ENCODE measurements at places on chromosomes 5 and 9. TPM values are rescaled to one million over a fixed set of nuclear protein-coding genes. Genes with fewer than 3 reads are reported as not detected.

CCL19 gene
- total RNA-seq, result 905 TPM

PRRT1B gene
- total RNA-seq, result not detected

ARID3C gene
- total RNA-seq, result 0.09 TPM

GFI1B gene
- total RNA-seq, result 0.61 TPM

MARCOL gene
- not detected for total RNA-seq

MOB3B gene
- total RNA-seq, result 2.3 TPM

NFIB gene
- 10.3 TPM for total RNA-seq

GRK6 gene
- total RNA-seq, result 57.4 TPM

ARL14EPL gene
- total RNA-seq, result not detected

MEIKIN gene
- total RNA-seq, result 0.14 TPM

DBH gene
- 0.28 TPM for total RNA-seq

TRAF1 gene
- total RNA-seq, result 21.7 TPM

ERBIN gene
- total RNA-seq, result 75.8 TPM

DNA sequence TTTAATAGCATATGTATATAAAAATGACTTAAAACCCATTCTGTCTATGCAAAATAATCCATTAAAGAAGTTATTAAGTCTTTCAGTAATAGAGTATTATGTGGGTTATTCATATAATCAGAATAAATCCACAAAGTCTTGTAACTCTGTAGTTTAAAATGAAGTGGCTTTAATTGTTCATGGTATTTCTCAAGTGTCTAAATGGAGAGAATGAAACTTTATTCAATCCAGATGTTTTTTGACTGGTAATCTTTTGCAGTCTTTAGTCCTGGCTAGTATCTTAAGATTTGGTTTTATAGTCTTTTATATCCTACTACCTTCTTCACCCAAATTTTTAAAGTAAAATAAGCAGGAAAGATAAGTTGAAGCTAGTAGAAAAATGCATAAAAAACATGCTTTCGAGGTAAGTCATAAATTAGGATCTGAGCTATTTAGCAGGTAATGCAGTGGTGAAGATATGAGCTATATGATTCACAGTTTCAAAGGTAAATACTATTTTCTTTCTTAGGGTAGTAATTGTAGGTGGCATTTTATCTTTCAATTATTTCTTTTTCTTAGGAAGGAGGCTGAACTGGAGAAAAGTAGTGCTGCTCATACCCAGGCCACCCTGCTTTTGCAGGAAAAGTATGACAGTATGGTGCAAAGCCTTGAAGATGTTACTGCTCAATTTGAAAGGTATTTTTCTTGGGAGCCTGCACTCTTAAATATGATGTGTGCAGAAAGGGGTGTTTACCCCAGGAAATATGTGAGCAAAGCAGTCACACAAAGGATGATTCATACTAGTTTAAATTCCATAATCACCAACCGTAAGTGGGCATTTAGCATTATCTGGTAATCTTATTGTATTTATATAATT is 17.9 kb downstream of the HMMR start:
- H3K4me3 ChIP-seq, result no peak overlapping the region
- no peaks in the 10 kb centered on the region for H3K27me3 ChIP-seq
- no peak for DNase-seq
- H3K4me1 ChIP-seq, result no peaks in the 10 kb centered on the region

GRCh38 chr5:16810208-16810854 is 125.8 kb downstream of the MYO10 start:
- H3K27me3 ChIP-seq, result no peaks in the 10 kb centered on the region
- H3K27ac ChIP-seq, result peak overlapping the region; percentile 11
- H3K4me1 ChIP-seq, result peaks cover 8% of the 10 kb centered on the region
- no peak overlapping the region for H3K4me3 ChIP-seq

- no peak overlapping the region for H3K4me3 ChIP-seq
- DNase-seq, result no peak
- H3K4me1 ChIP-seq, result no peaks in the 10 kb centered on the region
- H3K27me3 ChIP-seq, result no peaks in the 10 kb centered on the region
These were observed 14.2 kb downstream of the RFX3 start for GRCh38 chr9:3511551-3511950.

GRCh38 chr5:156826150-156826549 is 23.9 kb upstream of the PPP1R2B start:
- DNase-seq, result no peak
- no peaks in the 10 kb centered on the region for H3K4me1 ChIP-seq

GRCh38 chr9:107177243-107177839 is 105.7 kb upstream of the RAD23B start:
- DNase-seq, result no peak
- H3K27ac ChIP-seq, result no peak overlapping the region
- H3K4me3 ChIP-seq, result no peak overlapping the region
- no peaks in the 10 kb centered on the region for H3K27me3 ChIP-seq
- no peaks in the 10 kb centered on the region for H3K4me1 ChIP-seq

DNA sequence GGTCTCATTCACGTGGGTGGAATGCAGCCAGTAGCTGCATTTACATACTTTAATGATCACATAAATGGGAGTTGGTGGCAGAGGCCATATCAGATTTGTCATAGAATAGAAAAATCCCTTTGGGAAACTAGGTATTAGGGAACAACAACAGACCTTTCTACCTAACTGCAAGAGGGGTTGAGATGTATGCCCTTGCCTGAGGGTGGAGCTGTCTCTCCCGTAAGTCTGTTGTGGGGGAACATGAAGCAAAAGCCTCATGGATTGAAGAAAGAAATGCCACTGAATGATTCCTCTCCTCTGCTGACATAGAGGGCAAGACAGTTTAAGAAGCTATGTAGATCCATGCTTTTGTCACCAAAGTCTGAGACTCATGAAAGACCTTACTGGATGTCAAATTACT is 461.3 kb downstream of the SPOCK1 start:
- H3K4me1 ChIP-seq, result no peaks in the 10 kb centered on the region
- H3K27me3 ChIP-seq, result no peaks in the 10 kb centered on the region
- DNase-seq, result no peak
- H3K27ac ChIP-seq, result no peak overlapping the region

DNA sequence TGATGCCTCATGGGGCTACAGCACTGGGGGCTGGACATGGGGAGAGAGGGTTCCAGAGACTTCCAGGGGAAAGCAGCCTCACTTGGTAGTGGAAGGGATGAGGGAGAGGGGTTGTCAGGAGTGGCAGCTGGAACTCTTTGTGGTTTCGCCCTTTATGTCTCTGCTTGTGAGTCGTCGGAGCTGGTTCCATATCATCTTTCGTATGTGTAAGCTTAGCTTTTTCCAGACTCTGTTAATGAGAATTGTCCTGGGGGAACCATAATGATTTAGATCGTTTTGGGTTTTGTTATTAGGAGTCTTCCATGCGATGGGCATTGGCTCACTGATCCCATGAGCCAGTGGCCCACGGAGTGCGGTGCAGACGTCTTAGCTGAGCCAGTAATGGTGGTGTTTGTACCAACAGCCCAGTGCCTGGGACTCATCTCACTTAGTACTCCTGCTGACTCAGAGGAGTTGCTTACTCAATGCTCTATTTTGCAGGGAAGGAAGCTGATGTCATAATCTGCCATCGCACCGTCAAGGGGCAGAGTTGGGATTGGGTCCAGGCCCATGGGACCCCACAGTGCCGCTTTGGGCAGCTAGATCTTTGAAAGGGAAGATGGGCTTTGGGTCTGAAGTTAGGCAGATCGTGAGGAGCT is 48.5 kb downstream of the NEK6 start:
- H3K4me3 ChIP-seq, result no peak overlapping the region
- H3K27me3 ChIP-seq, result no peaks in the 10 kb centered on the region
- no peaks in the 10 kb centered on the region for H3K36me3 ChIP-seq
- H3K4me1 ChIP-seq, result no peaks in the 10 kb centered on the region
- H3K27ac ChIP-seq, result no peak overlapping the region

- H3K4me1 ChIP-seq, result no peaks in the 10 kb centered on the region
- no peak overlapping the region for H3K27ac ChIP-seq
- no peaks in the 10 kb centered on the region for H3K27me3 ChIP-seq
- no peaks in the 10 kb centered on the region for H3K36me3 ChIP-seq
- no peak for DNase-seq
These were observed 7.5 kb upstream of the RFK start for GRCh38 chr9:76401580-76402354.

DNA sequence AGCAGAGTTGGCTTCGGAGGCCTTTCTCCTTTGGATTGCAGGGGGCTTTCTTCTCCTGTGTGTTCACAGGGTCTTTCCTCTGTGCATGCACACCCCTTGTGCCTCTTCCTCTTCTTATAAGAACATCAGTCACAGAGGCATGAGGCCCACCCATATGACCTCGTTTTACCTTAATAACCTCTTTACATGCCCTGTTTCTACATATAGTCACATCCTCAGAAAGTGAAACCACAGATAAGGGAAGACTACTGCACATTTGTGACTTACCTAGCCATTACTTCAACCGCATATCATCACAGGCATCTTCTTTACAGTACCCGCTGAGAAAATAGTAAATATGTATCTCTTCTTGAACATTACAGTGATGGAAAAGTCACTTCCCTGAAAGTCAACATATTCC is 204.9 kb upstream of the TARS1 start:
- H3K27ac ChIP-seq, result peak overlapping the region; percentile 47
- H3K4me3 ChIP-seq, result no peak overlapping the region
- H3K36me3 ChIP-seq, result no peaks in the 10 kb centered on the region
- H3K4me1 ChIP-seq, result peaks cover 8% of the 10 kb centered on the region

DNA sequence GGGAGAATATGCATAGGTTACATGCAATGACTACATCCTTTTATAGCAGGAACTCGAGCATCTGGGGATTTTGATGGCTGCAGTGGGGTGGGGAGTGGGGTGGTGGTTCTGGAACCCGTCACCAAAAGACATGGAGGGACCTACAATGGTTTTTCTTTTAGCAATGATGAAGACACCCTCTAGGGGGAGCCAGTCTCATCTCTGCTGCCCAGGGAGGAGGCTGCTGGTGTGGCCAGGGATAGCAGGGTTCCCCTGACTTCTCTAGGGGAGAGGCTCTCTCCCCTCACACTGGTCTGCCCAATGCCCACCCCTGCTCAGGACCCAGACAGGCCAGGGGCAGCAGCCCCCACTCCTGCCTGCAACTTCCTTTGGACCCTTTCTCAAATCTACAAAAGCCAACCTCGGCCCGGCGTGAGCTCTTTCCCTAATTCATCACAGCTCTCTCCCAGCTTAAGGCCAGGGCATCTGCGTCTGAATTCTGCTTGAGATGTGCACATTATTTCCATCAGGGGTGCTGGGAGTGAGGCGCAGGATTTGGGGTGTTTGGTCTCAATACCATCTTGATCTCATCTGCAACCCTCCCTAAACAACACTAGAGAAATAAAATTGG is 73.6 kb upstream of the RETREG1 start:
- peak; percentile 35 for DNase-seq
- no peaks in the 10 kb centered on the region for H3K36me3 ChIP-seq
- no peaks in the 10 kb centered on the region for H3K27me3 ChIP-seq

GRCh38 chr9:128061275-128061960 is 5.7 kb downstream of the NAIF1 start:
- no peak overlapping the region for H3K4me3 ChIP-seq
- peaks cover 21% of the 10 kb centered on the region for H3K36me3 ChIP-seq
- peak overlapping the region; percentile 68 for H3K27ac ChIP-seq
- DNase-seq, result no peak
- H3K27me3 ChIP-seq, result no peaks in the 10 kb centered on the region
- peaks cover 29% of the 10 kb centered on the region for H3K4me1 ChIP-seq

GRCh38 chr9:117334101-117334500 is 80.8 kb downstream of the ASTN2 start:
- no peaks in the 10 kb centered on the region for H3K36me3 ChIP-seq
- no peaks in the 10 kb centered on the region for H3K27me3 ChIP-seq
- no peak for DNase-seq
- H3K4me1 ChIP-seq, result no peaks in the 10 kb centered on the region
- no peak overlapping the region for H3K4me3 ChIP-seq

DNA sequence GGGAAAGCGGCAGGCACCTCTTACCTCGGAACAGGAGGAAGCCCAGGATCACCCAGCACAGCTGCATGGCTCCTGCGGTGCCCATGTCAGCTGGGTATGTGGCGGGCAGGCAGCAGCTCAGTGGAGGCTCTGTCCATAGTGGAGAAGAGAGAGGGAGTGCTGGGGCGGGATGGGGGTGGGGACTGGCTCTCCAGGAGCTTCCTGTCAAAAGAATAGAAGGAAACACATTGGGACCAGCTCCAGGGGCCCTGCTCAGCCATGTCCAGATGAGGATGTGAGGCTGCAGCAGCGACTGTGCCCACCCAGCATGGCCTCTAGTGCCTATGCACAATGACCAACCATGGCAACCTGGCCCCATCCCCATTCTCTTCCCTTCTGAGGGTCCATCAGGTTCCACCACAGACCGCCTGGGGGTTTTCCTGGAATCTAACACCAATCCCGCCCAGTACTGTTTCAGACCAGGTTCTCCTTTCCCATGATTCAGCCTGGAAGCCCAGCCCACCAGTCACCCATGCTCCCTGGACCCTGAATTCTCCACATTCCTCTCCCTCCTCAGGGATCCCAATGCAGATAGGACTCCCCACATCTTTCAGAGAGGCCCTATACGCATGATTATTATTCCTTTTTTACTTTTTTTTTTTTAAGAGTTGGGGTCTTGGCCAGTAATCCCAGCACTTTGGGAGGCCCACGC is at the start of gene ECSCR:
Gene ECSCR, minus strand, starts transcription at position 158 of the 691 bp plus-strand sequence. Its CDS starts 73 bp downstream, at position 85.
- H3K4me1 ChIP-seq, result peaks cover 12% of the 10 kb centered on the region
- no peak for DNase-seq
- H3K4me3 ChIP-seq, result no peak within 1 kb of the TSS
- no peak within 1 kb of the TSS for H3K27ac ChIP-seq
- H3K27me3 ChIP-seq, result no peaks in the 10 kb centered on the region
- no peaks in the 10 kb centered on the region for H3K36me3 ChIP-seq

- no peaks in the 10 kb centered on the region for H3K36me3 ChIP-seq
- H3K4me3 ChIP-seq, result no peak overlapping the region
- no peak overlapping the region for H3K27ac ChIP-seq
- H3K4me1 ChIP-seq, result no peaks in the 10 kb centered on the region
- no peak for DNase-seq
These were observed 63.3 kb upstream of the ZFAND5 start for GRCh38 chr9:72428329-72428728.

DNA sequence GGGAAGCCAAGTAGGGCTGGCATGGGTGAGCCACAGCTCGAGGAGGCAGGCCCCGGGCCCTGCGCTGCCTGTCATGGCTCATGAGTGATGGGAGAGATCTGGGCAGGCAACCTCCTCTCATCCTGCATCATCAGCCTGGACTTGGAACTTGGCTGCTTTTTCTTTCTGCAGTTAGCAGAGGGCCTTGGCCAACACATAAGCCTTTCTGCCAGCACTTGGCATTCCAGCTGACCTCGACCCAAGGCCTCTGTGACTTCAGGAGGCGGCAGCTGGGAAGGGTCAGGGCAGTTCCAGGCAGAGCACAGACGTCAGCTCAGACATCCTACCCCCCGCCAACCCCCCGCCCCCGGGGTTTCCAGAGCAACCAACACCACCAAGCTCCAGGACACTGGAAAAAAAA is 7.6 kb downstream of the S1PR3 start:
- H3K36me3 ChIP-seq, result peaks cover 38% of the 10 kb centered on the region
- H3K27ac ChIP-seq, result no peak overlapping the region
- H3K4me3 ChIP-seq, result no peak overlapping the region
- H3K4me1 ChIP-seq, result peaks cover 19% of the 10 kb centered on the region
- H3K27me3 ChIP-seq, result no peaks in the 10 kb centered on the region

GRCh38 chr5:110718311-110718710 is 8.2 kb downstream of the TMEM232 start:
- no peak overlapping the region for H3K4me3 ChIP-seq
- H3K27ac ChIP-seq, result no peak overlapping the region
- no peaks in the 10 kb centered on the region for H3K4me1 ChIP-seq
- no peak for DNase-seq
- H3K36me3 ChIP-seq, result no peaks in the 10 kb centered on the region

GRCh38 chr5:61414806-61415205 is 82.7 kb downstream of the ZSWIM6 start:
- DNase-seq, result no peak
- H3K36me3 ChIP-seq, result no peaks in the 10 kb centered on the region
- H3K4me1 ChIP-seq, result no peaks in the 10 kb centered on the region
- no peaks in the 10 kb centered on the region for H3K27me3 ChIP-seq

- no peaks in the 10 kb centered on the region for H3K4me1 ChIP-seq
- no peak for DNase-seq
- H3K27me3 ChIP-seq, result no peaks in the 10 kb centered on the region
These were observed 19.6 kb upstream of the ISOC1 start for GRCh38 chr5:129074903-129075302.
